ENCODE measurements at places on chromosomes 1 and 21. TPM values are rescaled to one million over a fixed set of nuclear protein-coding genes. Genes with fewer than 3 reads are reported as not detected.

- H3K27me3 ChIP-seq = peaks cover 5% of the 10 kb centered on the region
- DNase-seq = no peak
- no peaks in the 10 kb centered on the region for H3K4me1 ChIP-seq
- no peaks in the 10 kb centered on the region for H3K36me3 ChIP-seq
- no peak overlapping the region for H3K27ac ChIP-seq
- H3K4me3 ChIP-seq = no peak overlapping the region
Observed at GRCh38 chr1:232932486-232933425, 17.7 kb upstream of the NTPCR start.

GRCh38 chr1:223845037-223845809 is 524 bp downstream of the TP53BP2 start:
- H3K4me1 ChIP-seq = peaks cover 30% of the 10 kb centered on the region
- H3K4me3 ChIP-seq = peak overlapping the region; percentile 96
- peak overlapping the region; percentile 91 for H3K27ac ChIP-seq
- H3K27me3 ChIP-seq = peaks cover 13% of the 10 kb centered on the region
- peak; percentile 71 for DNase-seq

DNA sequence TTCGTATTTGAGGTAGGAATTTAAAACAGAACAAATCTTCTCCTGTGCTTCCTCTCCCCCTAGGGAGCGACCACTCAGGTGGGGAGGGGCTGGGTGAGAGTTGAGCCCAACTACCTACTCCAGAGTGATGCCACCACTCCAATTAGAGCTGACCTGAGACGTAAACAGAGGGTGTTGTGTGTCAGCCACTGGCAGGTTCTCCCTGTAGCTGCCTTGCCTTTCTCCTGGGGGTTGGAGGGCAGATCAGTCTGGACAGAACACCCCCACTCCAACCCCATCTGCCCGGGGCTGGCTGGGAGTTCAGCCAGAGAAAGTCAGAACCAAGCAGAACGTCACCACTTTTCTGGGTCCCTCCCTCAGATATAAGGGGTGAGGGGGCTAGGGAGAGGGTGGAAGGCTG is 2.0 kb downstream of the HPDL start:
- no peak for DNase-seq
- no peaks in the 10 kb centered on the region for H3K27me3 ChIP-seq
- no peak overlapping the region for H3K27ac ChIP-seq
- peaks cover 10% of the 10 kb centered on the region for H3K36me3 ChIP-seq
- H3K4me1 ChIP-seq = peaks cover 6% of the 10 kb centered on the region

- H3K36me3 ChIP-seq = no peaks in the 10 kb centered on the region
- peaks cover 3% of the 10 kb centered on the region for H3K27me3 ChIP-seq
- no peak overlapping the region for H3K4me3 ChIP-seq
- peaks cover 6% of the 10 kb centered on the region for H3K4me1 ChIP-seq
Observed at GRCh38 chr1:206809504-206810084, 37.3 kb upstream of the IL10 start.

DNA sequence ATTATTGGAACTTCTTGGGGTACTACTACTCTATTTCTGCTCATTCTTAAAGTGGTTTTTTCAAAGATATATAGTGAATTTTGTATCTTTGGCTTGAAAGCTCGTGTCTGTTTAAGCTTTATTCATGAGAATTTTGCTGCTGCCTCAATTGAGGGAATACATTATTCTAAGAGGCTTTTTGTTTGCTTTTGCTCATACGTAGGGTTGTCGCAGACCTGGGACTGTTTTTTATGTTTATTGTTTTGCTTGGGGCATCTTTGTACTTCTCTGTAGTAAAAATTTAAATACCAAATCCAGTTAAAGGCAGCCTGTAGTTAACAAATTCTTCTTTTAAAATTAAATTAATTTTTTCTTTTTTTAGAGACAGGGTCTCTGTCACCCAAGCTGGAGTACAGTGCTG is 62.3 kb downstream of the ANGPTL1 start:
- H3K4me3 ChIP-seq = no peak overlapping the region
- no peaks in the 10 kb centered on the region for H3K4me1 ChIP-seq
- no peak for DNase-seq
- H3K36me3 ChIP-seq = peaks cover 7% of the 10 kb centered on the region

ARHGAP29 gene
- polyA plus RNA-seq = not detected

CNIH3 gene
- polyA plus RNA-seq = 1.7 TPM

KRTAP13-2 gene
- not detected for polyA plus RNA-seq

PODN gene
- polyA plus RNA-seq = 4.3 TPM
